ENCODE measurements at places on chromosomes 16 and 17.

DNA sequence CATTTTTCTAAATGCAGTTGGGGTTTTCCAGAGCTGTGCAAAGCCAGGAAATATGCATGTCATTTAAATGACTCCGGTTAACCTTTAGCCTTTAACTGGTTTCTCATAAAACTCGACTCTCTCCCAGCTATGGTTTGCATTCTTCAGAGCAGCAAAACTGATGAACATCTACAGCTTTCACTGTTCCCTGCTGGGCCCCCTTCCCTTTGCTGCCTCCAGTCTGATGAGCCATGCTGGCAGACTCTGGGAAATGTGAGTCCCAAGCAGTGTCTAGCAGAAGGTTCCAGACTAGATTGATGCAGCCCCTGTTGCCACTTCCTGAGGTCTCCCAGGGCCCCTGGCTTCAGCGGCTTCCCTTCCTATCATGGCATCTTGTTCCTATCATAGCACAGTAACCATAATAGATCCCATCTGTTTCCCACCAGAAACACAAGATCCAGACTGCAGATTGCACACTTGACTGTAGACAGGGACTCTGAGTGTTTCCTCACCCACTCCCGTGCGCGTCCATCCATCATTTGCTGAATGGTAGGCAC, 135.4 kb downstream of the CLEC16A start:
- no peak for DNase-seq

GRCh38 chr17:70544317-70544716, 375.0 kb downstream of the KCNJ2 start:
- DNase-seq: no peak

DNA sequence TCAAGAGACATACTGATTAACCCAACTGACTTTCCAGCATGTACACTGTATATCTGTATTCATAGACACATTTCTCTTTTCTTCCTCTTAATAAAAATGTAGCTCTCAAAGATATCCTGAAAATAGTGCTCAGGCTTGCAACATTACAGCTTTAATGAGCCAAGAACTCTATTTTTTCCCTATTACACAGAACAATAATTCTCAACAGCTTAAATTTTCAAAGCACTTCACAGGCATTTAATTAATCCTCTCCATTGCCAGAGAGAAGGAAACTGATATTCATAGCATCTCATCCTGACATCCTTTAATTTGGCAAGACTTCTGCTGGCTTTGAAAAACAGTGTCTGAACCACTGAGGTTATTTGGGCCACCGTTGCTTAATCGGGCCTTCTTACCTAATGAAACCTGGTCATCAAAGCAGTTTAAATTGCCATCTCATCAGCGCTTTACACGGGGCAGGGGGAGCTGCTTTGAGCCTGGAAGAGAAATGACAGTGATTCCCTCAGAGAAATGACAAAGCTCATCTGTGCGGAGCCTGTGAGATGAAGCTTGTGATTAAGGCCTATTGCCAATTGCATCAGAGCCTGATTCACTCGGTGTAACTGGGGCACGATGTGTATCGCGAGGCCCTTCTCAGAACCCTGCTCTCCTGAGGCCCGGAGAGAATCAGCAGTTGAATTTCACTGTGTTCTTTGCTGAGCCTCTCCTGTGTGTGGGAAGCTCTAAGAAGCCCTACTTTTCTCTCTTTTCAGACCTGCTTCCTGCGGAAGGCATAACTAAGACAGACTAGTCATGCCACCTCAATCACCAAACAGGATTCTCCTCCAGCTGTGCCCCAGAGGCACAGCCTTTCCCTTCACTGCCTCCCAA, 8.5 kb upstream of the SIAH1 start:
- DNase-seq: no peak

DNA sequence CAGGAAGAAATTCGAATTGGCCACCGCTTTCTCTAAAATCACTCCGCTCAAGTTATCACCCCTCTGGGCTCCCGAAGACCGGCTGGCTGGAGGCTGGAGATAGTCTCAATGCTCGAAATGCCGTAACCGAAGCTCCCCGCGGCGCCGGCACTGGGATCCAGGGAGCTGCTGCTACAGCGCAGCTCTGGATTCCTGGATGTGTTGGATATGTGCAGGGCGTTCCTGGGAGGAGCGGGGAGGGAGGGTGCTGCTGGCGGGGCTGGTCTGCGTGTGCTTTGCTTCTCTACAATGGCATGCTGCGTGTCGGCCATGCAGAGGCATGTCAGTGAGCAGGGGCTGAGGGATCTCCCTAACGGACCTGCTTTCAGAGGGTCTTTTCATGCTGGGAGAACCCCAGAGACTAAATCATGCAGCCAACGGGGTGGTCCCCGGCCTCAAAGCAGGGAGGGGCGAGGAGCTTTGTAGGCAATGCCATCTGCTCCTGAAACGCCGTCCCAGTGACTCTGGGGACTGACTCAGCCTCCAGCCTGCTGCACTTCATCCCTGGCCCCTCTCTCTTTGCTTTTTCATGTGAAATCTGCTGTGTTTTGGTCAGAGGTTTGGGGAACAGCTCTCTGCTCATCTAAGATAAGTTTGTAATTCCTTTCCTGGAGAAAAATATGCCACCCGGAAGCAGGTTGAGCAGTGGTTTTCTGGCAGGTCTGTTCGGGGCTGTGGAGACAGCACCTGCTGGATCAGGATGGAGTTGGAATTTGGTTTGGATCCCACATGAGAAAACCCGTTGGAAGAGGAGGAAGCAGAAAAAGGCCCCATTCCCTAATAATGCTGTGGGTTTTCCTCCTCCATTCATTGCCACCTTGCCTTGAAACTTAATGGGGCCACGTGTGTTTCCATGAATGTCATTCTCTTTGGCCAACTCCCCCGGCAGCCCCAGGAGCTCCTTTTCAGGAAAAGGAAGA, 311.4 kb downstream of the SEC14L1 start:
- no peak for DNase-seq

- no peak for DNase-seq
Observed at GRCh38 chr17:17792551-17793377, 44.0 kb downstream of the SREBF1 start.

- no peak for DNase-seq
Observed at GRCh38 chr17:63929860-63930766, 2.0 kb downstream of the CD79B start.

GRCh38 chr16:23508589-23509440, 1.5 kb downstream of the GGA2 start:
- DNase-seq: no peak

GRCh38 chr17:351449-351738, 1.2 kb downstream of the RPH3AL start:
- no peak for DNase-seq

GRCh38 chr17:36153895-36154610, 22.4 kb downstream of the TBC1D3B start:
- no peak for DNase-seq

- DNase-seq: no peak
Observed at GRCh38 chr16:53528797-53529196, 25.8 kb upstream of the AKTIP start.

DNA sequence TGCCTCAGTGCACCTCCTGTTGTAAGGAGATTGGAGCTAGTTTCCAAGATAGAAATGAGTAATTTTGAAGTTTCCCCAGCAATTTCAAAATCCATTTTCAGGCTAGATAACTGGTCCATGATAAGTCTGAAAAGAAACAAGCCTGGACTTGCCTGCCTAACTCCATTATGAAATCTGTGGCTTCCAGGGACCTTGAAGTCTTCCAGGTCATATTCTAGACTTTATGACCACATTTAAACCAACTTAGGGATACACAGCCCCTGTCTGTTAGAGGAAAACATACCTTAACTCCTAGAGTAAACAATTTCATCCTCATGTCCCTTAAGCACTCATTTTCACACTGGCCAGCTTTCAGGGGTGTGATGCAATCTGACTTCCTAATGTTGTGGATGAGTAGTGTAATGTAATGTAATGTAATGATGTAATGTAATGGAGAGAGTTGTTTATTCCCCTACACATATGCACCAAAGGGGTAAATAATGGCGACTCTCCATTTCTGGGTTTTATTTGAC, 96.7 kb upstream of the FAM20A start:
- DNase-seq: no peak

GRCh38 chr17:62619417-62620155, 7.9 kb upstream of the MRC2 start:
- DNase-seq: no peak

- no peak for DNase-seq
Observed at GRCh38 chr17:79905832-79906231, 66.6 kb upstream of the CBX4 start.

- no peak for DNase-seq
Observed at GRCh38 chr17:17526369-17526768, 30.2 kb upstream of the RASD1 start.

GRCh38 chr16:85858984-85859817, 39.8 kb upstream of the IRF8 start:
- DNase-seq: no peak

GRCh38 chr16:24071666-24072360, 184.3 kb upstream of the CACNG3 start:
- no peak for DNase-seq

DNA sequence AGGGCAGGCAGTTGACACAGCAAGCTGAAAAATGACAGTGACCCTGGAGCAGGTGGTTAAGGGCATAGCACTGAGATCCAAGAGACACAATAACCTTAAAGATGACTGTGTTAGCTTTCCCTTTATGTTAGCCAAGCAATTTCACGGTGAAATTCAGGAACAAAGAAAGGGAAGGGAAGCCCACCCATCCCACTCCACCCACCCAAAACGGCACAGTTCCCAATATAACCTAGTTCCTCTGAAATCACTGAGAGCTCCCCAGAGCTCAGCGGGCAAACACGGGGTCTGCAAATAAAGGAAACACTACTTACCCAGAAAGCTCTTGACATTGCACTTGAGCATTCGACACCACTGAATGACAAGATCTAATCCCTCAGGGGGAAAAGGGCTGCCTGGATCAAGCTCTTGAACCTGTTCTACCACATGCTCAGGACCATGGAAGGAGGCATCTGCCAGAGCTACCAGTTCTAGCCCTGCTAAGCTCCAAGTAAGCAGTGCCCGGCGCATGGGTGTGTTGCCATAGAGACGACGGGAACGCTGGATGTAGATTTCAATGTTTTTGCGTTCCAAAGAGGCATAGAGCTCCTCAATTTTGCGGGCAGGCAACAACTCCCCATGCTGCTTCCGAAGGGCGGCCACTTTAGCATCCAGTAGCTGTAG, 10.6 kb downstream of the BLTP2 start:
- no peak for DNase-seq

DNA sequence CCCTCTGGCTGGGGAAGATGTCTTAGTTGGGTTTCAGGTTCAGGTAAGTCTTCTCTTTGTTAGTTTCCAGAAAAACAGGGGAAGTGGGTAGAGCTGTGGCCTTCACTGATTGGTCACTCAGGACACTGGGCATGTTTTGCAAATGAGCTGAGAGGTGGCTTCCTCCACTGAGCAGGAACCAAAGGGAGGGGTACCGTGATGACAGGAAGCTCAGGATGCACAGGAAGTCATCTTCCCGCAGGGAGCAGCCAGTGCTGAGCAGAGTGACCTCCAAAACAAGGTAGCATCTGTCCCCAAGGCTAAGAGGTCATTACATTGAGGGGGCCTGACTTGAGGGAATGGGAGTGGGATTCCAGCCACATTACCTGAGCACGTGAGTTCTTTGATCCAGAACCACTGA, 5.6 kb downstream of the NT5C start:
- DNase-seq: no peak

DNA sequence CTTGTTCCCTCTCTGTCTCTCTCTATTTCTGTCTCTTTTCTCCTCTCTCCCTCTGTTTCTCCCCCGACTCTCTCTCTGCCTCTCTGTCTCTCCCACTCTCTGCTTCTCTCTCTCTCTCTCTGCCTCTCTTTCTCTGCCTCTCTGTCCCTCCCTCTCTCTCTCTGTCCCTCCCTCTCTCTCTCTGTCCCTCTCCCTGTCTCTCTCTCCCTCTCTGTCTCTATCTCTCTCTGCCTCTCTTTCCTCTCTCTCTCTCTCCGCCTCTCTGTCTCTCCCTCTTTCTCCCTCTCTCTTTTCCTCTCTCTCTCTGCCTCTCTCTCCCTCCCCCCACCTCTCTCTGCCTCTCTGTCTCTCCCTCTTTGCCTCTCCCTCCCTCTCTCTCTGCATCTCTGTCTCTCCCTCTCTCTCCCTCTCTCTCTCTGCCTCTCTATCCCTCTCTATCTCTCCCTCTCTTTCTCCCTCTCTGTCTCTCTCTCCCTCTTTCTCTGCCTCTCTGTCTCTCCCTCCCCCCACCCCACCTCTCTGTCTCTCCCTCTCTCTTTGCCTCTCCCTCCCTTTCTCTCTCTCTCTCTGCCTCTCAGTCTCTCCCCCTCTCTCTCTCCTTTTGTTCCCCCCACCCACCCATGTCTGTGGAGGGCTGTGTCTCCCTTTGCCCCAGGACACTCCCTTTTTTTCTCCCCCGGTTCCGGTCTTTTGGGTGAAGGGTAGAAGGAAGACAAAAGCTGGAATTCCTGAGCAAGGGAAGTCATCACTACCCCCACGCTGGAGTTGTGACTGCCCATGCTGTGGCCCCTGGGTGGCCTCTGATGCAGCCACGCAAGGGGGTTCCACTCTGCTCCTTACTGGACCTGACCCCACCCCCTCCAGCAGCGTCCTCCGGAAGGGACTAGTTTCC, 27.1 kb upstream of the MGAT5B start:
- no peak for DNase-seq

DNA sequence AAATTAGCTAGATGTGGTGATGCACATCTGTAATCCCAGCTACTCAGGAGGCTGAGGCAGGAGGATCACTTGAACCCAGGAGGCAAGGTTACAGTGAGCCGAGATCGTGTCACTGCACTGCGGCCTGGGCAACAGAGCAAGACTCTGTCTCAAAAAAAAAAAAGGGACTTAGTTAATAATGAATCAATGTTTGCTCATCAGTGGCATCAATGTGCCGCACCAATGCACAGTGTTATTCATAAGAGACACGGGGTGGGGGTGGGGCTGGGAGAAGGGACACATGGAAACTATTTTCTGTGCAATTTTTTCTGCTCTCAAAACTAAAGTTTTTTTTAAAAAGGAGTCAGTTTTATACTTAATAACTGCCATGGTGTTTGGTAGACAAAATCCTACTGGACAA, 6.8 kb upstream of the ATP2C2 start:
- no peak for DNase-seq

DNA sequence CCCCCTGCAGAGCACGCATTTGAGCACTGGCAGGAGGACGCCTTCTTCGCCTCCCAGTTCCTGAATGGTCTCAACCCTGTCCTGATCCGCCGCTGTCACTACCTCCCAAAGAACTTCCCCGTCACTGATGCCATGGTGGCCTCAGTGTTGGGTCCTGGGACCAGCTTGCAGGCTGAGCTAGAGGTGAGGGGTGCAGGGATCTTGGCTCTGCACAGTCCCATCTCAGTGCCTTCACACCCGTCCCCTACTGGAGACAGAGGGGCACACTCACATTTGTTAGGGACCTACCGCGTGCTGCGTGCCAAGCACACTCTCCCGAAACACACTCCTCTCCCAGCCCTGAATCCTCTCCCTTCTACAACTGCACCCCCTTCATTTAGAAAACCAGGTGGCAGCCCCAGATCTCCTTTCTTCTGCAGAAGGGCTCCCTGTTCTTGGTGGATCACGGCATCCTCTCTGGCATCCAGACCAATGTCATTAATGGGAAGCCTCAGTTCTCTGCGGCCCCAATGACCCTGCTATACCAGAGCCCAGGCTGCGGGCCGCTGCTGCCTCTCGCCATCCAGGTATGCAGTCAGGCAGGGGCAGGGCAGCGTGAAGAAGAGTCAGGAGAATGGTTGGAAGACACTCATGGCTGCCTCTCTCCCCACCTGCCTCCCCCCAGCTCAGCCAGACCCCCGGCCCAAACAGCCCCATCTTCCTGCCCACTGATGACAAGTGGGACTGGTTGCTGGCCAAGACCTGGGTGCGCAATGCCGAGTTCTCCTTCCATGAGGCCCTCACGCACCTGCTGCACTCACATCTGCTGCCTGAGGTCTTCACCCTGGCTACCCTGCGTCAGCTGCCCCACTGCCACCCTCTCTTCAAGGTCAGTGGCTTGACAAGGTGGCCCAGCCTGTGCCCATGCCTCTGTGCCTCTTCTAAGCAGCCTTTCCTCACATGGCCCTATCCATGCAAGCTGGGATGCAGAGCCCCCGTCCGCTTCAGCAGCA, 6.3 kb downstream of the ALOX15B start:
- no peak for DNase-seq
